Neural progenitor cell (in vitro differentiated cells): ENCODE measurements at places on chromosomes 3 and 15.

- no peak for DNase-seq
Measured at GRCh38 chr3:183515968-183516851, 39.3 kb downstream of the KLHL6 start.

DNA sequence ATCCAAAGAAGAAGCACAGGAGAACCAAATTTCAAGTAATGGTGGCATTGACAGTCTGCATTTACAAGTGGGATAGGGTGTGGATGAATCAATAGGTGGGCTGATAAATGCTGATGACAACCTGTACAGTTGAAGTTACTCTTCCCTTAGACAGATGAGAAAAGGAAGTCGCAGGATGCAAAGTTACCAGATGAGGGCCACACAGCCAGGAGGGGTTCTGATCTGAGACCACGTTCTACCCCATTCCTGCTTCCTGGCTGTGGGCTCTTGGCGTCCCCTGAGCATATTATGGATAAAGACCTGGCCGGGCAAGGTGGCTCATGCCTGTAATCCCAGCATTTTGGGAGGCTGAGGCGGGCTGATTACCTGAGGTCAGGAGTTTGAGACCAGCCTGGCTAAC, 104.6 kb downstream of the EOMES start:
- no peak for DNase-seq

- no peak for DNase-seq
Measured at GRCh38 chr3:113741620-113742019, 4.4 kb downstream of the NAA50 start.

- peak; percentile 18 for DNase-seq
Measured at GRCh38 chr15:64452988-64453688, 7.2 kb upstream of the ZNF609 start.

DNA sequence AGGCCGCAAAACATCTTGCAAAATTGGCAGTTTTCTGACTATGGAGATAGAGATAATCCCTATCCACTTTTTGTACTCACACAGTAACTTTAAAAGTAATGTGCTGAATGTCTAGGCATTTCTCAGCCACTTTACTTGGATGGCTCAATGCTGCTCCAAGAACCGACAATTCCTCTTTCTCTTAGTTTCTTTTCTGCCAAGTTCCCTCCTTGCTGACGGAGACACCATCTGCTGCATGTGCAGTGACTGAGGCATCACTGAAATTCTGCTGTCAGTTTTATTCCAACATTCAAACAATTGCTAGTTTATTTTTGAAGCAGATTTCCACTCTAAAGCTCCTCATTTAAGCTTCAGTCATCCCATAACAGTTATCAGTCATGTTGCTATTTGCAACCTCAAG, 116.0 kb upstream of the RBMS3 start:
- DNase-seq, result no peak

GRCh38 chr15:77825546-77825945, 192.8 kb upstream of the LINGO1 start:
- DNase-seq, result no peak

GRCh38 chr3:188832146-188832545, 339.6 kb upstream of the TPRG1 start:
- DNase-seq, result no peak

DNA sequence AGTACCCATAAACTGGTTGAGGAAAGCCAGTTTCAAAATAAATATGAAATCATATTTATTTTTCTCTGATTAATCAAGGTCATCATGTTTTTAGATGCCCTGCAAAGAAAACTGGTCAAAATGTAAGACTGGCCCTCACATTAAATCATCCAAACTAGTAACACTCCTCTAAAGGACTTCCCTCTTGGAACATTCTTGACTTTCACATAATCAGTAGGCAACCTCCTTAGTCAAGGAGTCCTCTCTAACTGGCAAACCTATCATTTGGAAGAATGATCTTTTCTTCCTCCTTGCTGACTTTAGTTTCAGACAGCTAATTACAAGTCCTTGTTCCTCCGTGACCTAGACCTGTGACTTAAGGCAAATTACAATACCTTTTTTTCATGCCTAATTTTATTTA, 82.5 kb upstream of the DCBLD2 start:
- DNase-seq, result no peak

GRCh38 chr15:88624971-88625490, 3.9 kb downstream of the AEN start:
- DNase-seq, result no peak

GRCh38 chr15:36278219-36278618, 301.2 kb upstream of the CDIN1 start:
- peak; percentile 13 for DNase-seq

DNA sequence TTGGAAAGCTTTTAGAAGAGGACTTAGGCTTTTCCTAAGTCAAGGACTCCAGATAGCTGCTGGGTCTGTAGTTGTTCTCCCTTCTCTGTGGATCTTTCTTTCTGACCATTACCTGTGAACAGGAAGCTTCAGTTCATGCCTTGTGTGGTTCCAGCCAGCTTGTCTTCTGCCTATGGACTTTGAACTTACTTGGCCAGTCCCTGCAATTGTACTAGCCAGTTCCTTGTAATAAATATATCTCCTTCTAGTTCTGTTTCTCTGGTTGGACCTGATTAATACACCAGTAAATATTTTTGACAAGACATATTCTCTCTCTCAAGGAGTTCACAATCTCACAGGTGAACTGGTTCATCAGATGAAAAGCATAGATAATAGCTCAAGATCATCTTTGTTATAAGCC, 341.3 kb upstream of the DPPA4 start:
- no peak for DNase-seq

DNA sequence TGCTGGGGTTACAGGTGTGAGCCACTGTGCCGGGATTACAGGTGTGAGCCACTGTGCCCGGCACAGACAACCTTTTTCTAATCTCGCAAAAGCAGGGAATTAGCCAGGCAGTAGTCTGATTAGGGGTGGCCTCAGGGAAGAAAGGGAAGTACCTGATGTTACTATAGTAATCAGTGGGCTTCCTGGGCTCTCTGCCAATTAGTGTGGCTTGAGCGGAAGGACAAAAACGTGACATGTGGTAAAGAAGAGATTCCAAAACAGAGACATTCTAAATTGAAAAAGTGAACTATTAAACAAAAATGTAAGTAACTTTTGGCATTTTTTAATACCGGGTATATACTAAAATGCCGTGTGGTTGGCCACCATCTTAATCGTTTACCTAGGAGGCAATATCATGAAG, 48.1 kb downstream of the CFAP20DC start:
- DNase-seq, result no peak

DNA sequence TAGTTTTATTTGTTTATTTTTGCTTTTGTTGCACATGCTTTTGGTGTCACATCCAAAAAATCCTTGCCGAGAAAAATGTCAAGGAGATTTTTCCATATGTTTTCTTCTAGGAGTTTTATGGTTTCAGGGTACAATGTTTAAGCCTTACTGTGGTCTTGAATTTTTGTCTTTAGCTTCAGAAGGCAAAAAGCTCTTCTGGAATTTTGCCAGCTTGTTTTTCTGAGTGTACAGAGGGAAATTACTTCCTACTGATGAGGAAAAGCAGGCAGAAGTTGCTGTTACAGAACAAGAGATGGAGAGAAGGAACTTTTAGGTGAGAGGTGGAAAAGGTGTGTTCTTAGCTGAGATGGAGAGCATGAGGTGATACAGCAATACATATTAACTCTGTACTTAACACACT, 59.6 kb downstream of the UBE2E2 start:
- no peak for DNase-seq

DNA sequence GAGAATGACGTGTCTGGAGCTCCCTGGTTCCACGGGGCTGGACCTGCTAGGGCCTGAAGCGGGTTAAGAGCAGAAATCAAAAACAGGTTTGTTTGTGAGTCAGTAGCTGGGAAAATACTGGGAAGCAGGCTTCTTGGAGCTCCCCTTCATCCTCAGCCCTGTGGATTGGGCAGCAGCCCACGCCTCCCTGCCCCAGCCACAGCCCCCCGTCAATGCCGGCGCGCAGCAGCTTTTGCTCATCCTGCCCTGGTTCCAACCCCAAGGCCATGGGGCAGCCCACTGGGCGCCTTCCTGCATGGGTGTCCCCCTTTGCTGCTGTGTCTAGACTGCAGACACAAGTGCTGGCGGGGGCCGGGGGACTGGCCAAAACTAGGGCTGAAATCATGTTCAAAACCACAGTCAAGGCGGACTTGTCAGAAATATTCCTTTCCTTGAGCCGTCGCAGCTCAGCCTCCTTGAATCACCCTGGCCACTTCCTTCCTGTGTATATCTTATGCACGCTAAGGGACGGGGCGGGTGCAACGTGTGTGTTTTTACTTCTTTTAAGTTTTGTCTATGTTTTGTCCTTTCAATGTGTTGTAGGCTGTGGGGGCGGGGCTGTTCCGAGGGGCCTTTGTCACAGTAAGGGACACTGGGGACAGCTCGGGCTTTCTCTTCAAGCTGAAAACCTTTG, 108.1 kb downstream of the KLF13 start:
- no peak for DNase-seq

DNA sequence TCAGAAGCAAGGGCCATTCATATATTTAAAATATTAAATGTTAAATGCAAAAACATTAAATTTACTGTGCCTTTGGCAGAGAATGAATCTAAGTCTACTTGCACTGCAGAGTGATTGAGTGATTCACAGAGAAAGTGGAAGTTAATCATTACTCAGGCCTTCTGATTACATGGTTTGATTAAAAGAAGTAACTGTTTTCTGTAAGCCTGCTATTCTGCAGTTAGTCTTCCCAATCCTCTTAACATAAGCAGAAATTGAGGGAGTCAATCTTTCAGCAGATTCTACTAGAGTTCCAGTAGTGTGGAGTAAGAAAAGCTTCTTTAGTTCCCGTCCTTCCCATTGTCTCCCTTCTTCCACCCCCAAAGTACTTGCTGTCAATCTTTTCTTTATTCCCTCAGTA, 1.5 kb downstream of the NLGN1 start:
- peak; percentile 18 for DNase-seq

DNA sequence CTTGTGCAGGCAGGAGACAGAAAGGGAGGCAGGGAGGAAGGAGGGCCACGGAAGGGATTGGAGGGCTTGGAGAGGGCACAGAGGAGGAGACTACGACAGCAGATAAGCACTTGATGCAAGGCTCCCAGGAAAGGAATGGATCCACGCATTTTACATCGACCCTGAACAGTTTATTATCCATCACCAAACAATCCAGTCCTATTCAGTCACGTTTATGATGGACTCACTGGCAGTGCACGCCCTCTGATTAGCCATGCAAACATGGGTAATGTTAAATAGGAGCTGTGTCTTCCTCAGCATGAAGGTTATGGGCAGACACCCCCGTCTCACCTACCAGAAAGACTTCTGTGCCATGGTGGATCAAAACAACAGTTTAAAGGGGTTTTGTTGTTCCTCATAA, 80.2 kb upstream of the SNRK start:
- DNase-seq, result no peak

- DNase-seq, result no peak
Measured at GRCh38 chr3:105542282-105543019, 175.7 kb downstream of the ALCAM start.

GRCh38 chr15:52105846-52106245, 6.7 kb downstream of the BCL2L10 start:
- no peak for DNase-seq

DNA sequence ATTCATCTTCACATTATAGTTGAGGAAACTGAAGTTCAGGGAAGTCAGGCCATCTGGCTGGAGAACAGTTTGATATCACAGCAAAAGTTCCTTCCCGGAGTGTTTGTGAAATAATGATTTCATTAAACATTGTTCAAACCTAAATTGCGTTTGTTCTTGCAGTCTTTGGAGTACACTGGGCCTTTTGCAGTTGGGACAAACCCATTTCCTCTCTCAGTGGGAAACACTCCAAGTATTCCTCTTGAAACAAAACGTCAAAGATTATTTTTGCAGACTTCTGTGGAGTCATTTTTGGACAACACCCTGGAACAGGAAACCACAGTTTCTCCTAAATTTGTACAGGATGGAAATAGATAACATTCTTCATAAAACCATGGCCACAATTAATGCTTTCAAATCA, 287.5 kb downstream of the PTPRG start:
- no peak for DNase-seq

DNA sequence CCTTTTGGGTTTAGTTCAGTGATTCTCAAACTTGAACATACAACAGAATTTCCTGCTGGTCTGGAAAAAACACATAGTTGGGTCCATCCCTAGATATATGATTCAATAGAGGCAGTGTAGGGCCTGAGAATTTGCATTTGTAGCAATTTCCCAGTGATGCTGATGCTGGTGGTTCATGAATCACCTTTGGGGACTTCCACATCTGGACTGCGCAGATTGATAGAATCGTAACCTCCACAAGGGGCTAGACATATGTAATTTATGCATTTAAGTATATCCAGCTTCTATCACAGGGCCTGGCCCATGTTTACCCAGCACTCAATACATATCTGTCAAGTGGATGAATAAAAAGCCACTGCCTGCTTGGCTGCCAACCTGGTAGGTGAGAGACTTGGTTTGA, 33.8 kb upstream of the SUCLG2 start:
- no peak for DNase-seq

DNA sequence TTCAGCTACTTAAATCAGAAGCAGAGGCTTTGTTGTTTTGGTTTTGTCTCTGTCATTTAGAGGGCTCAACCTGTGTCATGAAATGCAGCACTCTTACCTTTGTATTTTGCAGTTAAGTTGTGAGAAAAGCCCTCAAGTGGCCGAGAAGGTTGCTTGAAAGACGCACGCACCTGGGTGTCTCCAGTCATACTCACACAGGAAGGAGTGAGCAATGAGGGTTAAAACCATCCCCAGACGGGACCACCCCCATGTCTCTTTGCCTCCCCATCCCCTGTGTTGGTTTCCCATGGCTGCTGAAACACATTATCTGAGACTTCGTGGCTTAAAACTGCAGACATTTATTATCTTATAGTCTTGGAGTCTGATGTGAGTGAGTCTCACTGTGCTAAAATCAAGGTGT, 376.1 kb upstream of the CFAP20DC start:
- DNase-seq, result no peak

GRCh38 chr15:86054338-86054737, 25.3 kb upstream of the AGBL1 start:
- no peak for DNase-seq

- no peak for DNase-seq
Measured at GRCh38 chr3:62125380-62125779, 248.0 kb downstream of the FEZF2 start.

DNA sequence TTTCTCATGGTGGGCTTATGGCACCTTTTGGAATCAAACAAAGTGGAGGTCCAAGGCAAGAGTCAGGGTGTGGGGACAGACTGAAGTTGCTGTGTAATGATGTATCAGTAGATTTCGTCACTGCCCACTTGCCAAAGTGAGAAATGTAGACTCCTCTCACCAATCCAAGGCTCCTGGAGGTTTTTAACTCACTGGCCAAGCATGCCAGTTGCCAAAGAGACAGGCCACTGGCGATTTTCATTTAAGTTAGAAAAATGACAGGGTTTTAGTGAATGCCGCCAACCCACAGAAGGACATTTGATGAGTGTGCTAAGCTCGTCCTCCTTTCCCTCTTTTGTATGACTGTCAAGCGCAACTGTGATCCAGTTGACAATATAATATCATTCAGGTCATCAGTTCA, 209.2 kb downstream of the FEZF2 start:
- DNase-seq, result no peak

DNA sequence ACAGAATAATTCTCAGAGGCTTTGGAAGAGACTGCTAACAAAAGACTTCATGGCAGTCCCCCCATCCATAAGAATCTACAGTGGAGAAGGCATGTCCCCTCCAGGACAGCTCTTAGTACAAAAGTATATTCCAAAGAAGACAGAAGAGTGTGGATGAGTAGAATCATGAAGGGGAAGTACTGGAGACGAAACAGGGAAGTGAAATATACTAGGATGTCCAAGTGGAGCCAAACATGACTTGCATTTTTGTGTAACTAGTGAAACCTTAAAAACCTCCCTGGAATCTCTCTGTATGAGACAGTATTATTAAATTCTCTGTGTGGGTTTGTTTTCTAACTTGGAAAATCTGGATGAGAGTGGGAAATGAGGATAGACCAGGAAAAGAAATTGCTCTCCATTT, 312.4 kb downstream of the RSL24D1 start:
- DNase-seq, result no peak

- DNase-seq, result no peak
Measured at GRCh38 chr3:48129921-48130320, 58.3 kb downstream of the CDC25A start.
